ENCODE measurements at places on chromosomes 2 and 18. TPM values are rescaled to one million over a fixed set of nuclear protein-coding genes. Genes with fewer than 3 reads are reported as not detected.

DNA sequence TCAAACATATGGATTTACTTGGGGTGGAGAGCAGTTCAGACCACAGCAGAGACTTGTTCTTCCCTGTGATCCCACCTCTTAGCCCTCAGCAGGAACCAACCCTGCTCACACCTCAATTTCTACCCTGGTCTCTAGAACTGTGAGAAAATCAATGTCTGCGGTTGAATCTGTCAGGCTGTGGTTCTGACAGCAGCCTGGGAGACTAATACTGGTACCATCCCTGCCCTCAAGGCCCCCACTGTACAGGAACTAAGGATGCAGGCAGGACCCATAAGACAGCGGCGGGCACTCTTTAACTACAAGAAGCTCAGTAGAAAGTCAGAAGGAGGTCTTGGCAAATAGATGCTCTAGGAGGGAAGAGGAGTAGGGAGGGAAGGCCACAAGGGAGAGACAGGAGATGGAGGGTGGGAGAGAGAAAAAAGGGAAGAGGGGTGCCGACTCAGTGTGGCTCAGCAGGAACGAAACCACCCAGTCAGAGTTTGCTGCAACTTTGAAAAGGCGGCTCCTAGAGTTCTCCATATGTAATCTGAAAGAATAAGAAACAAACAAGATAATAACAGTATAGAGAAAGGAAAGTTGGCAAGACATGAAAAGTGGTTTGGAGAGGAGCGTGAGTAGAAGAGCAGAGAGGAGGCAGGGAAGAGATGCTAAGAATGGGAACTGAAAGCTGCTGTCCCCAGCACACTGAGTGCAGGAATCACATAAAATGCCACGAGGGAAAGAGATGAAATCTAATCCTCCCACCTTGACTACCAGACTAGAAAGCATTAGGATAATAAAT, 323.9 kb upstream of the ID2 start:
- DNase-seq, result no peak
- no peaks in the 10 kb centered on the region for H3K4me1 ChIP-seq
- H3K27me3 ChIP-seq, result no peaks in the 10 kb centered on the region

CXCR4 gene
- total RNA-seq, result under 0.01 TPM

DNA sequence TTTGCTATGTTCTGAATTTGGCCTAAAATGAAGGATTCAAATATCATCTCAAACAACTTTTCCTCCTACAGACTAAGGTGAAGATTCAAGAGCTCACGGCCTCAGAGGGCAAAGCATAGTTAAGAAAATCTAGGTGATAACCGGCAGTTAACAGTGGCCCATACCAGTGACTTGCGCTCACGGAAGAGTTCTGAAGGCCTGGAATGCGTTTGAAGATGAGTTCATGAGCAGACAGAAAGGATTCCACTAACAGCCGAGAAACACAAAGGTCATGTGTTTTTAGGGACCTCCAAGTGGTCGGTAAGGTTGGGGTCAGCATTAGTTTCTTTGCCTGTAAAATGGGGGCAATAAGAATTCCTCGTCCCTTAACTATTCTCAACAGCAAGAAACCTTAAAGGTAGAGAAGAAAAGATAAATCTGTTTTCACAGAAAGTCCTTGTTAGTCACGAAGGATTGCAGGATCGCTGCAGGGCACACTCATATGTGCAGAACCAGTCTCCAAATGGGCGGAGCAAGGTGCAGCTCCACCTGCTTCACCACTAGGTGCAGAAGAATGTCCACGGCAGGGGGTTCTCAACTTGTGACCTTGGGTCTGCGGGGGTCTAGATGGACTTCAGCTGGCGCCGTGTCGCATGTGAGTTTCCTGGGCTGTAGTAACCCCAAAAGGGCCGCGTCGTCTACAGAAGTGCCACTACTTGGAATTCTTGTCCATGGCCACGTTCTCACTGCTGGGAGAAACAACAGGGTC, 708 bp upstream of the RPIA start:
- H3K36me3 ChIP-seq, result no peaks in the 10 kb centered on the region
- DNase-seq, result no peak
- peaks cover 15% of the 10 kb centered on the region for H3K4me1 ChIP-seq
- no peaks in the 10 kb centered on the region for H3K27me3 ChIP-seq

NAT8 gene
- total RNA-seq, result not detected

ITPRIPL1 gene
- 1.4 TPM for total RNA-seq

Measured in osteoblast (primary cell).